ENCODE measurements at places on chromosomes 6 and 20.

GRCh38 chr6:43328528-43328927 lies 19.9 kb upstream of the CRIP3 start:
- DNase-seq = no peak

- DNase-seq = no peak
Observed at GRCh38 chr6:118761645-118762044, 110.3 kb upstream of the CEP85L start.

GRCh38 chr6:7974938-7975763 lies 64.6 kb upstream of the TXNDC5 start:
- no peak for DNase-seq

DNA sequence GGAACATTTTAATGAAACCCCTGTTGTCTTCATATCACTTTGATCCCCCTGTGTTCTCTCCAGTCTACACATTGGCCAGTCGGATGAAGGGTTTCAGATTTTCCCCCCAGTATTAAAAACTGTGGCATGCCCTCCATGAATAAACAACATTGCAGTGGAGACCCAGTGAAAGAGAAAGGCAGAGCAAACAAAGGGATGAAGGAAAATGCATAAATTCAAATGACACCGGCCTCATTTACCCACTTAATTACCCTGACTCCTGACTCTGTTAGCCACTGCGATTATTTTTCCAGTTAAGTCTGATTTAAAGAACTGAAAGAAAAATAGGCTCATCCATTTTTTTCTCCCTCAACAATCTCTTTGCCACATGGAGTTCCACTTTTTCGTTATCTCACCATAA lies 569.2 kb downstream of the TFAP2B start:
- no peak for DNase-seq

DNA sequence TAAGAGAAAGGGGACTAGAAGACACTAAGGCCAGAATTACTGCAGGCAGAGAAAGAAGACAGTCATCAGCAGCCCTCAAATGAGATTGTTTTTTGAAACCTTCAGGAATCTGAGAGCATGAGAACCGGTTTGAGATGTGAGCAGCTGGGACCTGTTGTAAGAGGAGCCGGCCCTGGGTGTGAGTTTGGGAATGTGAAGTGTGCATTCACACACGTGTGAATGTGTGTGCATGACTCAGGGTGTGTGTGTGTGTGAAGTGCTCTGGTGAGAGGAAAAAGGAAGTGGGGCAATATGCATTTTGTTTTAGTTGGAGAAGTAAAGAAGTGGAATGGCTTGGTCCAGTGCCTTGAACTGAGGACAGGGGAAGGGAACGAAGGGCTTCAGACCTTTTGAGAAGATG lies 4.3 kb downstream of the SCUBE3 start:
- no peak for DNase-seq

DNA sequence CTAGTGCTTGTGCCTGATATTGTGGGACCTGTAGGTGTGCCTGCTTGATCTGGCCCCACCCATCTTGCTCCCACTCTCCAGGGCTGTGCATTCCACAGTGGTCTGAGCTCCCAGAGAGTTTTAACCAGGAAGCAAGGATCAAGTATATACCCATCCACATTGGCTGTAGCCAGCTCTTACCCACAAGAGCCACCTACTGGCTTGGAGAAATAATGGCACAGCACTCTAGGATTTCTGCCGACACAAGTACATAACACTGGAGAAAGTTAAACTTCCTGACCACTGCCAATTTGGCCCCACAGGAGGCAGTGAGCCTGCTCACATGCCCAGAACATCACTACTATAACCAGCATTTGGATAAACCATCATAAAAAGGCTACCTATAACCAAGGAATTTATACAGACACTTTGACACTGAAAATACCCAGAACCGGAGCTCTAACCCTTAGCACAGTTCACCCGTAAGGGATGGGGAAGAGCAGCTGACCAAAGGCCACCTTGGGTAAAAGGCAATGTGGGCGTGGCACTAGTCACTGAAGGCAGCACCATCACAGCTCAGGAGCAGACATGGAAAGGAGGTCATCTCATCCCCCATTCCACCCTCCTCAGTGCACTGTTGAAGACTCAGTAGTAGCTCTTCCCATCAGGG lies 440.4 kb downstream of the BTBD3 start:
- no peak for DNase-seq

- DNase-seq = peak; percentile 19
Observed at GRCh38 chr6:157184202-157185015, 138.9 kb downstream of the TMEM242 start.
